ENCODE measurements at places on chromosomes 1 and 21.

- ATAC-seq: no peak
Observed at GRCh38 chr1:82820816-82821215, 1020.1 kb downstream of the ADGRL2 start.

DNA sequence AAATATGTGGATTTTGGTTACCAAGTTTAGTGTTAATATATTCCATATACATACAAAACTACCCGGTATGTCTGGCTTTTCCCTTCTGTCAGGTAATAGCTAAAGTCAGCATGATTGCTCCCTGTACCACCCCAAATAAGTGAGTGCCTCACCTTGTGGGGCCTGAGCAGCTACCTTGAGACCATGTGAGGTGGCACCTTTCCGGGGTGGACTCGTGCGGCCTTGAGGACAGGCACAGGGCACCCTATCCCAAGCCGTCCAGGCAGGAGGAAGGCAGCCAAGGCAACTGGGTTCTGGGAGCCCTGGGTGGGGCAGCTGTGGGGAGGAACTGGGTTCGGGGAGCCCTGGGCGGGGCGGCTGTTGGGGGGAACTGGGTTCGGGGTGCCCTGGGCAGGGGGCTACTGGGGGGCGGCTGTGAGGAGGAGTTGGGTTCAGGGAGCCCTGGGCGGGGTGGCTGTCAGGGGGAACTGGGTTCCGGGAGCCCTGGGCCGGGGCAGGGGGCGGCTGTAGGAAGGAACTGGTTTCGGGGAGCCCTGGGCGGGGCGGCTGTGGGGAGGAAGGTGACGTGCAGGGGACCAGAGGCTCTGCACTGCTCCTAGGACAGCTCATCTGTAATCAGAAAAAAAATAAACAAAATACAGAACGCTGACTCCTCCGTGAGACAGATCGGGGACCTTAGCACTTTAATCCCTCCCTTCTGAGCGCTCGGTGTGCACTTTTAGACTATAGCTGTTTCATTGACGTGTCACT lies 63.3 kb downstream of the POFUT2 start:
- ATAC-seq: no peak

DNA sequence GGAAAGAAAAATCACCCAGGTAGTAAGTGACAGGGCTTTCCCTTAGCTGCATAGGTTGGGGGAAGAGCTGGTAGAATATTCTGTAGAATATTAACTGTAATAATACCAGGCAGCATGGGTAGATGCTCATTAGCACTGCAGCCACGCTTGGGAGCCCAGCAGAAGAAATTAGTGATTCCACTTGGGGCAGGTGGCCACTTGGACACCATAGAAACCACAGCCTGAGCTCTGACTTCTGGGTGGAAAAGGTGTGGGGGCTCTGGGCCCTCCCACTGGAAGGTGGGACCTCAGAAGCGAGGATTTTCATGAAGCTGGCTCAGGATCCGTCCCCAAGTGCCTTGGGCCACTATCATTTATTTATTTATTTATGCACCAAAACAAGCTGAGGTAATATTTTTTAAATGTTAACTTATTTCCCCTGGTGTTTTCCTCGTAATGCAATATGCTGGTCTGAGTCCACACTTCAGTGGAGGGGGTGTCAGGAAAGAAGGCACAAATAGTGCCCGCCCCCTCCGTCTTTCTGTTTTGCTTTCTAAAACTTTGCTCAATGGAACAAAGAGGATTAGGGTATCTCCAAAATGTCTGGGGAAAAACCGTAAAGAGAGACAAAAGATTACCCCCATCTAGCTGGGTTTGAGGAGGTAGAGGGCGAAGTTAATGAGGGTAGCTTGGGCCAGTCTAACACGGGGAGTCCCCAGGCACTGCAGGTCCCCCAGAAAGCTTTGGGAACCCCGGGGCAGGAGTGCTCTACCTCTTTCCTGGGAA lies 75.2 kb upstream of the GADD45A start:
- ATAC-seq: no peak

DNA sequence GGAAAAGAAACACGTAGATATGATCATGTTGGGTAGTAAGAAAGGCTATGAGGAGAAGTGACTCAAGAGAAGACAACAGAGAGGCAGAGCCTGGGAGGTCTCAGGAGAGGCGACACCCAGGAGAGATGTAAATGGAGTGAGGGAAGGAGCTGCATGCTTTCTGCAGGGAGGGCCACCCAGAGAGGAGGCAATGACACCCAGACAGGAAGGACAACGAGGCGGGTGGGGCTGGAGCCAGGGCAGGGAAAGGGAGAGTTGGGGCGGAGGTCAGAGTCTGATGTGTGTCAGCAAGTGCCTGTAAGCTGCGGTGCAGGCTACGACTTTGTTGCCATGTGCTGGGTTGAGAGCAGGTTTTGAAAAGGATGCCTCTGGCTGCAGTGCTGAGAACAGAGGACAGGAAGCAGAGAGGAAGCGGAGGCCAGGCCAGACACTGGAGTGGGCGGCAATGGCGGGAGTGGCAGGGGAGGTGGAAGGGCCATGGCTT lies 31.3 kb downstream of the SLC1A7 start:
- no peak for ATAC-seq

DNA sequence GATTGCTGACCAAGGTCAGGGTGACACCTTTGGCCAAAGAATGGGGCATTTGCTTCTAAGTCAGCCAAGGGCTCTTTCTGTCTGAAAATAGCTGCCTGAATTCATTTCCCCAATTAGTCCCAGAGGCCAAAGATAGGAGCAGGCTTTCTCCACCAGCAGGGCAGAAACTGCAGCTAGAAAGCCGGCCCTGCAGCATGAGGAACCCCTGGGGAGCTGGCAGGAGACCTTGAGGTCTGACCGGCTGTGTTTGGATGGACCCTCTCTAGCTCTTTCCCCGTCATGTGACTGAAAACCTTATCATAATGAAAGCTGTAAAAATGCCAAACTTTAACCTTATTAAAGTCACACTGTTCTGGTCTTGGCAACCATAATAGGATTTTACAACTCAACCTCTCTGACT lies 93.4 kb downstream of the CD58 start:
- no peak for ATAC-seq
